HFFc6 (cell line): ENCODE measurements at places on chromosomes 1 and 21.

DNA sequence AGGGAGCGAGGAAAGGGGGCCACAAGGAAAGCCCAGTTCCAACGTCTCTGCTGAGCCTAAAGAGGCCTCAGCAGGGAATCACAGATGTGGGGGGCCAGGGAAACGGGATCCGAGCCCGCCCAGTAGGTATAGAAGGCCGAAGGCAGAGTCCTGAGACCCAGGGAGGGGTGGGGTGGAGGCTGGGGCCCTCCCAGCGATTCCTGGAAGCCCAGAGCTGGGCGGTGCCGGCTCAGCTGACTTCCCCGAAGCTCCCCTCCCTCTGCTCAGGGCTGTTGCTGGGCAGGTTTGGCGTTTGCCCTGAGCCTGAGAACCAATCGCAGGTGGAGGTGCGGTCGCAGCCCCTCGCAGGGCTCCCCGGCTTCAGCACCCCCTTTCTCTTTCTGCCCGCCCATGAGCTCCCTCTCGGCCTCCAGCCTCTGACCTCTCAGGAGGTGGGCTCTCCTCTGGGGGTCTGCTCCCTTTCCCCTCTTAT, 12.8 kb downstream of the ADAMTSL4 start:
- peak; percentile 81 for DNase-seq

DNA sequence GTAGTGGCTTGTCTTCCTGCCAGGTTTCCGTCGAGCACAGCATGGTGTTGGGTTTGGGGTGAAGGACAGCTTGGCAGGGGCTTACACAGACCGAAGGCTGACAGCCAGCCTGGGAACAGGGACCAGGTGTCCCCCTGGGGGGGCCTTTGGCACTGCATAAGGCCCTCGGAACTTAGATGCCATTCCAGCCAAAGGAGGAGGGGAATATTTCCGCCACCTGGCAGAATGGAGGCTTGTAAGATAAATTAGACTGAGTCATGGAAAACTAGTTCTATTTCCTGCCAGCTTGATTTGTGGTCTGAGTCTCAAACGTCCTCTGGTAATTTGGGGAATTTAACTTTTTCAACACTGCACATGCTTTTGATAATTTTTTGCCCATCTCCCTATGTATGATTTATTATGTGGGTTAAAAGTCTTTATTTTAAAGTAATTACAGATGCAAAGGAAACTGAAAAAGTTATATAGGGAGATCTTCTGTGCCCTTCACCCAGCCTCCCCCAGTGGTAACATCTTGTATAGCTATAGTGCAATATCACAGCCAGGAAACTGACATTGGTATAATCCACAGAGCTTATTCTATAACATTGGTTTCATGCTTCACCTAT, 11.5 kb upstream of the TMEM51 start:
- DNase-seq, result no peak

DNA sequence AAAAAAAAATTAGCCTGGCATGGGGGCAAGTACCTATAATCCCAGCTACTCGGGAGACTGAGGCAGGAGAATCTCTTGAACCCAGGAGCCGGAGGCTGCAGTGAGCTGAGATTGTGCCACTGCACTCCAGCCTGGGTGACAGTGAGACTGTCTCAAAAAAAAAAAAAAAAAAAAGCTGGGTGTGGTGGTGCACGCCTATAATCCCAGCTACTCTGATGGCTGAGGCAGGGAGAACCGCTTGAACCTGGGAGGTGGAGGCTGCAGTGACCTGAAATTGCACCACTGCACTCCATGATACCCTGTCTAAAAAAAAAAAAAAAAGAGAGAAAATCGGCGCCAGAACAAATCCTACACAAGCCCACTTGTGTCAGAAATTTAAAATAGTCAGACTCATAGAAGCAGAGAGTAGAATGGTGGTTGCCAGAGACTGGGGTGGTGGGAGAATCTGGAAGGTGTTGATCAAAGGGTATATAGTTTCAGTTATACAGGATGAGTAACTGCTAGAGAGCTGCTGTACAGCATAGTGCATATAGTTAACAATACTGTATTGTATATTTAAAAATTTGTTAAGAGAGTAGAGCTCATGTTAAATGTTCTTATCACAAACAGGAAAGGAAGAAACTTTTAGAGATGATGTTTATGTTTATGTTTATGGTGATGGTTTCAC, 9.6 kb downstream of the DIP2A start:
- DNase-seq, result no peak

DNA sequence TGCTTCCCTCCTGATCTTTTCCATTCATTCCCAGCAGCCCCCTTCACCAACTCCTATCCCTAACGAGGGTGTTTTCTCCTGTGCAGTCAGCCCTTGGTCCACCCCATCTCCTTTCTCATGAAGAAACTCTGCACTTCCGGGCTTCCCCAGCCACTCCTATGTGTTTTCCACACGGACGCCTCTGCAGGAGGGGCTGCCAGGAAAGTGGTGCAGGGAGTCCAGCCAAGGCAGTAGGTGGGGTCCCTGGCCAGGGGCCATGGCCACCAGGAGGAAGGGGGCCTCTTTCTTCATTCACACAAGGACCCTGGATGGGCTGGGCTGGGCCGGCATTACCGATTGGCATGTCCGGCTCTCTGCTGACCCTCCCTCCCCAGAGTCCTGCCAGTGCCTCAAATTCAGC, 72.8 kb upstream of the EFHD2 start:
- no peak for DNase-seq

GRCh38 chr1:5911871-5912271, 80.4 kb downstream of the NPHP4 start:
- DNase-seq, result no peak
